ENCODE measurements at places on chromosomes 2 and 18.

DNA sequence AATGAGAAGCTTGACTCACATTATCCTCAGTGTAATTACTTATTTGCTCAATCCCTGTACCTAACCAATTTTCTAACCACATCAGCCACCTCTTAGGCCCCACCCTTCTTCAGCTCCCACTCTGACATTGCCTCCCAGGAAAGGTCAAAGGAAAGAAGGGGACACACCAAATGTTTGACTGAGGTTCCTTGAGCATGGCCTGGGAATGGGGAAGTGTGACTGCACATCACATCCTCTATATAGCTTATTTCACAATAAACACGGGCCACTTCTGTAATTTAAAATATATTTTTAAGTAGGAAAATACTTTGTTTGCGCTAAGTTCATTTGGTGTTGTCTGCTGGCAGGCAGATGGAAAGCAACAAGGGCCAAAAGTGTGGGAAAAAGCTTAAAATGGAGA lies 3.0 kb upstream of the FIGLA start:
- DNase-seq, result no peak

GRCh38 chr2:7264791-7265190 lies 347.6 kb downstream of the RNF144A start:
- no peak for DNase-seq

DNA sequence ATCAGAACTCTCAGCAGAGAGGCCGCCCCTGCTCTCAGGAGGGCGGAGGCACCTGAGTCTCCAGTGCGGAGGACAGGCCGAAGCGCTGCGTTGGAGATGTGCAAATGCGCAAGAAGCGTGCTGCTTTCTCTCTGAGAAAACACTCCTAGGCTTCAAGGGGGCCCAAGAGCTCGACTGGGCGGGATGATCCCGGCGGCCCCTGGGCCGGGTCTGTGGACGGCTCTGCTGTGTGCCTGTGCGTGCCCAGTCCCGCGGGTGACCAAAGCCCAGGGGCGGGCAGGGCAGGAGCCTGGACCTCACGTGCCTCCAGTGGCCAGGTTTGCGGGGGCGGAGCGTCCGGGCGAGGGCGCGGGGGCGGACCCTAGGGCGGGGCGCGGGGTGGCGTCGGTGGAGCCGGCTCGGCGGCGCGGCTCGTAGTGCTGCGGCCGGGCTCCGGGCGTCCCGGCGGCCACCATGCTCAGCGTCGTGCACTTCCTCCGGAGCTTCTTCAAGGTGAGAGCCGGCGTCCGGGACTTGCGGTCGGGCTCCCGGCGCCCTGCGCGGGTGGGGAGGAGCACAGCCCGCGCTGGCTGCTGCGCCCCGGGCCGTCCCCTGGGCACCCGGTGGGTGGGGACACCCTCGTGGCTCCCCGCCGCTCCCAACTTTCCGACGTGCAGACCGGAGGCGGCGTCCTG lies at the start of gene ARHGEF4:
TSS of gene ARHGEF4 (plus strand) at position 414 of the 674 bp plus-strand sequence. CDS start at position 454, 40 bp downstream.
- DNase-seq, result no peak

DNA sequence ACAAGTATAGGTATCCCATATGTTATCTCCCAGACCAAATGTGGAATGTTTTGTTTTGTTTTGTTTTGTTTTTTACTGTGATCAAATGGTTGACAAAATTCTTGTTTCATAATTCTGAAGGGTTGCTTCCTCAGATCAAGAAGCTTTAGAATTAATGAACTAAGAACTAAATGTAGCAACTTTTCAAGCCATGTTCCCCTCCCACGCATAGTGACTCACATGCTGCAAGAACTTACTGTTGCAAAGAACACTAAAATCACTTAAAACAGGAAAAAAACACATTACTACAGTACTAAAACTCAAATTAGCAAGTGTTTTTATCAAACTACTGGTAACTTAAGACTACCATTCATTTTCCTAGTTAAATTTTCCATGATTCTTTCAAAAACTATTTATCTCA lies 30.6 kb downstream of the HNRNPLL start:
- peak; percentile 80 for DNase-seq

- DNase-seq, result no peak
Measured at GRCh38 chr2:238227587-238228032, 12.2 kb downstream of the HES6 start.

- no peak for DNase-seq
Measured at GRCh38 chr2:42051543-42052235, 3.9 kb downstream of the PKDCC start.

GRCh38 chr2:23390152-23390551 lies 5.2 kb downstream of the KLHL29 start:
- DNase-seq, result no peak

- DNase-seq, result peak; percentile 14
Measured at GRCh38 chr2:145186303-145186702, 666.4 kb upstream of the ZEB2 start.

DNA sequence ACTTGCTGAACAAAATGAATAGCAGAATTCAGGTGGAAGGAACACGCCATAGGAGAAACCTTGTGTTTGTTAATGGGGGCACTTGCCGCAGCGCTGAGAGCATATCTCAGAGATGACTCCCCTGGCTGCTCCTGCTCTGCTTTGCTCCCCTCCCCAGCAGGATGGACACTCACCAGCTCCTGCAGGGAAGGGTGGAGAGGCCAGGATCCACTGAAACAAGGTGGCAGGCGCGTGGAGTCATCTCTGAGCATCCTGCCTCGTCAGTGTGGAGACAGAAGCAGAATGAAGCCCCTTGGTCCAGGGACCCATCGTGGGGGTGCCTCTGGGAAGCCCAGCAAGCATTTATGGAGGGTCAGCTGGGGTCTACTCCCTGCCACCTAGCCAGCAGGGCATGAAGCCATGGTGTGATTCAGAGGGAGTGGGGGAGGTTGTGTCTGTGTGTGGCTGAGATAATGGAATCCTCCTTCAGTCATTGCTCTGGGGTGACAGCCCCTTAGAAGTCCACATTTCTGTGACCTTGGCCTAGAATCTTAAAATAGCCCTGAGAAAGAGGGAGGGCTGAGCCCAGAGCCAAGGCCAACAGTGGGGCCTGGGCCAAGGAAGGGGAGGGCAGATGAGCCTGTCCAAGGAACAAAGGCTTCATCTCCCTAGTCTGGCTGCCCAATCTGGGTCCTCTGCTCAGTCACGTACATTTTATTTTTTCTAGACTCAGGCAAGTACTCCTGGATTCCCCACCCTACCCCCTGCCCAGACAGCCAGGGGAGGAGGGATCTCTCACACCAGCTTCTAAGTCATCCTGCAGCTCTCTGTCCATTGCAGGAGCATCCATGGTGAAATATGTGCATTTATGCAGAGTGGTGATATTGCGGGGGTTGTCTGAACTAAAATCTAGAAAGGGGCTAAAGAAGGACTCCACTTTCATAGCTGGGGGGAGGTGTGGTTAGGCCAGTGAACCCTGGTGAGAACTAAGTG lies 215.4 kb downstream of the ZBTB7C start:
- DNase-seq, result no peak

DNA sequence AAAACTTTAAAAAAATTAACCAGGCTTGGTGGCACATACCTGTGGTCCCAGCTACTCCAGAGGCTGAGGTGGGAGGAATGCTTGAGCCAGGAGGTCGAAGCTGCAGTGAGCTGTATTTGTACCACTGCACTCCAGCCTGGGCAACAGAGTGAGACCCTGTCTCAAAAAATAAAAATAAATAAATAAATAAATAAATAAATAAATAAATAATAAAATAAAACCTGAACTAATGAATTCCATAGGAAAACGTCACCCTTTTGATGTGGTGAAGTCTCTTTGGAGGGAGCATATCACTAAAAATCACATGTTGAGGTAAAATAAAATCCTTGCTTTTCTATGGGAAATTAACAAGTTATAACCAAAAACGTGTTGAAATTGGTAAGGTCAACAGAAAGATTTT lies 29.6 kb upstream of the ITGAV start:
- no peak for DNase-seq

DNA sequence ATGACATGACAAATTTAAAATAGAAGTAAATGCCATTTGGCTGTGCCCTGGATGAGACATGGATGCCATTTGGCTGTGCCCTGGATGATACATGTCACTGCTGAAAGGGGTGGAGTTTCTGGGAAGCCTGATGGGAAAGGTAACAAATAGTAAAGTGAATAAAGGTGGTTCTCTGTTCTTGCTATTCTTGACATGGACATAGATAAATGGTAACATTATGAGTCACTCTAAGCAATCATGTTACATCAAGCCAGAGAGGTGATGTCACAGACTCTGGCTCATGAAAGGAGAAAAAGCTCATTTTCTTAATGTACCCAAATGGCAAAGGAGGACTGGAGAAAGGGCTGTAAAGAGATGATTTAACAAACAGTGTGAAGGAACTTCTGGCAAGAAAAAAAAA lies 86.4 kb downstream of the EML6 start:
- peak; percentile 36 for DNase-seq

DNA sequence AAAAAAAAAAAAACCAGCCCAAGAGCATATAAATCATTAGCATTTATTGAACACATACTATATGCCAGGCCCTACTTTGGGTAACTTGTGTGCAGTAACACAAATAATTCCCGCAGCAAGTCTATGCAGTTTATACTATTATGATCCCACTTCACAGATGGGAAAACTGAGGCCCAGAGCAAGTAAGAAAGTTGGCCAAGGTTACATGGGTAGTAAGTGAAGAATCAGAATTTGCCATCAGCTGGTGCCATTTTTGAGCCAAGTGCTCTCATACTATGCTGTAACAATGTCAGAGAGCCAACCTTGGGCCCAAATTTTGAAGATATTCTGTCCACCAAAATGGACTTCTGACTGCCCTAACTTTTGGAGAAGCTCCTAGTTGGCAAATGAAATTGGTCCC lies 13.5 kb upstream of the PSD4 start:
- no peak for DNase-seq

- DNase-seq, result peak; percentile 94
Measured at GRCh38 chr2:216339456-216340279, 32.6 kb downstream of the MARCHF4 start.

- DNase-seq, result no peak
Measured at GRCh38 chr2:8743261-8743660, 61.4 kb downstream of the ID2 start.

- no peak for DNase-seq
Measured at GRCh38 chr2:8462899-8463648, 218.8 kb upstream of the ID2 start.

GRCh38 chr18:51425889-51426288 lies 228.4 kb upstream of the MEX3C start:
- DNase-seq, result peak; percentile 1

- no peak for DNase-seq
Measured at GRCh38 chr2:84041506-84041905, 417.6 kb downstream of the SUCLG1 start.

- no peak for DNase-seq
Measured at GRCh38 chr2:8566774-8567468, 114.9 kb upstream of the ID2 start.

DNA sequence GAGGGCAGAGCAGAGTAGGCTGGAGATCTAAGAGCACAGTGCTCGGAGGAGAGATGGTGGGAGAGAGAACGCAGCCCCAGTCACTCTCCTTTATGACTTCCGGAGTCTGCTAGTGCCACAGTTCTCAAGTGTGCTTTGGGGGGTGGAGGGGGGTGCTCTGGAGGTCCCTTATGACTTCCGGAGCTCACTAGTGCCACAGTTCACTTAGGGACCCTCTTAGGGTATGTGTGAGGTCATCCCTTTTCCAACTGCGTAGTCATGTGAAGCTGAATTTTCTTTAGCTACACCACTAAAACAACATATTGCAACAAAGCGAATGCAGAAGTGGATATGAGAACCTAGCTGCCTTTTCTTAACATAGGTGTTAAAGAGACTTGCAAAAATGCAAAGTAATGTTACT lies 153.7 kb upstream of the KCTD1 start:
- no peak for DNase-seq

- peak; percentile 74 for DNase-seq
Measured at GRCh38 chr18:10040287-10041011, 126.6 kb downstream of the VAPA start.

- no peak for DNase-seq
Measured at GRCh38 chr2:236344446-236344845, 80.2 kb upstream of the ASB18 start.

- no peak for DNase-seq
Measured at GRCh38 chr2:50885948-50886347, 146.0 kb downstream of the NRXN1 start.

GRCh38 chr2:124333784-124334183 lies 308.7 kb downstream of the CNTNAP5 start:
- DNase-seq, result no peak

GRCh38 chr2:187499941-187500532 lies 52.0 kb upstream of the CALCRL start:
- DNase-seq, result peak; percentile 79

DNA sequence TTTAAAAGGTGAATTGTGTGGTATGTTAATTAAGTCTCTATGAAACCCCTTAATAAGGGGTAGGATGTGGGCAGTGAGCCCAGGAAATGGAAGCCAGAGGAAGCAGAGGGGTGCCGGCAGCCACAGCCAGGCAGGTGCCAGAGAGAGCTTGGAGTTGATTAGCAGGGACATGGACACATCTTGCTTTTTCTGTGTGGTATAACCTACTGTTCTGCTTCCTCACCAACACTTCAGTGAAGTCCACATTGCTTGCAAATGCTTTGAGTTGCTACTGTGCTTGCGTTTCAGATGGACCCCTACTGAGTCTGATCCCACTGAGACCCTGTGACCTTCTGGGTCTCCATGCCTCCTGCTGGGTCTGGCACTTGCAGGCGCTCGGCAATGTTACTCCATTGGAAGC lies 30.3 kb upstream of the ARHGEF4 start:
- DNase-seq, result no peak

GRCh38 chr18:74597034-74597661 lies 522 bp upstream of the ZNF407 start:
- no peak for DNase-seq

- peak; percentile 37 for DNase-seq
Measured at GRCh38 chr2:119476301-119477112, 44.9 kb downstream of the TMEM37 start.

GRCh38 chr2:61566566-61566965 lies 28.4 kb upstream of the XPO1 start:
- DNase-seq, result no peak

DNA sequence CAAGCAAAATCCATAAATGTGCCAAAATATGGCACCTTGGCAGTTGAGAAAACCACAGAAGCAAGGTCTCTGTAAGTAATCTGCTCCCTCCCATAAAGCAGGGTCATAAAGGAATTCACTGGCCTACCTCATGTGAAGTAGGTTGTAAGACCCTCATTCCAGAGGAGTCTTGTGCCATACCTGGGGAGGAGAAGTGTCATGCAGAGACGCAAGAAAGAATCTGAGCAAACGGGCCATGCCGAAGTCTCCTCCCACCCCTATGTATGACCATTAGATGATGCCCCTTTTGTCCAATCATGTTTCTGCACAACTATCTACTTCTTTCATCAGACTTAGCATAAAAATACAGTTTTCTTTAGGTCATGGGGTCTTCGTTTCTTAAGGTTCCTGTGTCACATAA lies 14.6 kb downstream of the NMUR1 start:
- no peak for DNase-seq

GRCh38 chr2:117058366-117058765 lies 756.1 kb upstream of the DDX18 start:
- DNase-seq, result no peak

DNA sequence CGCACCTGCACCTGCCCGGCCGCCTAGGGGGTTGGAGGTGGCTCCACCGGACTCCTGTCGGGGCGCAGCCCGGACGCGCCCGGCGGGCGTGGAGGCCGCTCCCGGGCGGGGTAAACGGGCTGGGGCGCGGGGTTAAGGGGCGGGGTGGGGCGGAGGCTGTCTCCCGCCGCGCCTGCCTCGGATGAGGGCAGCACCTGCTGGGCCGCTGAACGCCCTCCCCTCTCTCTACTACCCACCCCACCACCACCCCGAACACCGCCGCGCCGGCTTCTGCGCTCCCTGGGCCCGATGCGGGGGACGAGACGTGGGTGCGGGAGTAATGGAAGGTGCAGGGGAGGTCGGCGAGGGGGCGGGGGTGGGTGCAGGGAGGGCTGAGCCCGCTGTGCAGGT lies 224.8 kb upstream of the ID2 start:
- no peak for DNase-seq

GRCh38 chr2:63081404-63081803 lies 30.8 kb downstream of the OTX1 start:
- no peak for DNase-seq

All from fibroblast of the aortic adventitia (primary cell).